ENCODE measurements at places on chromosomes 2 and 18.

DNA sequence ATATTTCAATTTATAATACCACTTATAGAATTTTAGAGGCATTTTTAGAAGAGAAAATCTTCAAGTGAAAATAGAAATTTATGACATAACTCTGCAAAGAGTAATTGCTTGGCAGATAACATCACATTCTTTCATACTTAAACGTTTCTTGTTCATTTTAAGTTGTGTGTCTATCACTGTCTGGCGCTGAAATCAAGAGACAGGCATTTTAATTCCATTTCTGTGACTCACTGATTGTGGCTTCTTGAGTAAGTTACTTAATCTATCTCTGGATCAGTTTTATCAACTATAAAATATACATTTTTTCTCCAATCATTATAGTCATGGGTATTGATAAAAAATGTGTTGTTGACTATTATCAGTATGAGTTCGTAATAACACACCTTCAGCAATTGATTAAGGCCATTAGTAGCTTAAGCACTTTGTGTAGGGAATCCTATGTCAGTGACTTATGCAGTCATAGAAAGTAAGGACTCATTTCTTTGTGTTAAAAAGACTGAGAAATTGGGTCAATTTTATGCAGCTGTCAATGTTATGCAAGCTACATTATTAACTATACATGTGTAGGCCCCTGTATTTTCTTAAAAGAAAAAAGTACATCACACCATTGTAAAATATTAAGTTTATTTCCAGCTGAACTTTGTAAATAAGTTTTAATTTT is 497.3 kb downstream of the CCDC85A start:
- DNase-seq = peak; percentile 76

- no peak for DNase-seq
Measured at GRCh38 chr2:212592695-212593094, 54.1 kb upstream of the ERBB4 start.

GRCh38 chr2:235607546-235608199 is 113.8 kb downstream of the AGAP1 start:
- peak; percentile 62 for DNase-seq

- no peak for DNase-seq
Measured at GRCh38 chr2:10392951-10393639, 55.0 kb downstream of the ODC1 start.

DNA sequence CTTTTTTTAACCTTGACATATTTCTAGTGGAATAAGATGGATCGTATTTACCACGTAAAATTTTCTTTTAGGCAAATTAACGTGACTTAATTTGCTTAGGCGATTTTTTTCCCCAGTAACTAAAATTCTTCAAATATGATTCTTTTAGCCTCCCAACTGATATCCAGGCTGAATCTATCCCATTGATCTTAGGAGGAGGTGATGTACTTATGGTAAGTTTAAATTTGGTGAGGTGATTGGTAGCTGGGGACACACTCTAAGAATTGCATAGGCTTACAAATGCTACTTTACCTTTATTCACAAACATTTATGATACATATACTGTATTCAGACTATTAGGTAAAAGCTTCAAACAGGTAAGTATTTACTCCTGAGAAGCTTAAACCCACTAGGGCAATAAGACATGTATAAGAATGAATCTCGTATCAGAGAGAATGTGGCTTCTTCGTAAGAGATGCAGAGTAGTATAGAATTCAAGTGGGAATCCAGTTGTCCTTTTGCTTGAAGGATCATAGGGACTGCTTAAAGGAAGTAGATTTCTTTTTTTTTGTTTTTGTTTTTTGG is 3.8 kb downstream of the DDX1 start:
- no peak for DNase-seq

GRCh38 chr2:230920167-230920566 is 4.9 kb downstream of the GPR55 start:
- no peak for DNase-seq

DNA sequence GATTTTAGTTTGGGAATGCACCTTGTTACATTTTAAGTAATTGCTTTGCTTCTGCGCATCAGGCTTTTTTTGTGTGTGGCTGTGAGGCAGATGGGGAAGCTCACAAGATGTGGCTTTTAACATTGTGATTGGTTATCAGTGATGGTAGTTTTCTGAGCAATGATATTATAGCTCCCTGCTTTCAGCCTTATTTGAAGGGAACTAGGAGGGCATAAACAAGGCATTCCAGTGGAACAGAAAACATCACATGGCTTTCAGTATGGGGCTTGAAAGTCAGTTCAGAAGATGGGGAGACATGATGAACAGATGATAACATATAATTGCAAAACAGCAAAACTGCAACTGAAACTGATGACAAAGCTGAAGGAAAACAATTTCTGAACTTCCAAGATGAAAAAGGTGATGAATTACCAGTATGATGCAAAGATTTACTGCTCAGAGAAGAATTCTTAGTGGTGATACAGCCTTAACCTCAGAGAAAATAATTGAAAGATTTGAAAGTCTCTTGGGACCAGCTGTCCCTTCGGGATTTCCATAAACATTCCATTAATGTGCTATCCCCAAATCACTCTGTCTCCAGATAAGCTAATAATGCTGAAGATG is 439.7 kb downstream of the RND3 start:
- peak; percentile 3 for DNase-seq

GRCh38 chr2:176699644-176700043 is 430.4 kb downstream of the MTX2 start:
- DNase-seq = no peak

DNA sequence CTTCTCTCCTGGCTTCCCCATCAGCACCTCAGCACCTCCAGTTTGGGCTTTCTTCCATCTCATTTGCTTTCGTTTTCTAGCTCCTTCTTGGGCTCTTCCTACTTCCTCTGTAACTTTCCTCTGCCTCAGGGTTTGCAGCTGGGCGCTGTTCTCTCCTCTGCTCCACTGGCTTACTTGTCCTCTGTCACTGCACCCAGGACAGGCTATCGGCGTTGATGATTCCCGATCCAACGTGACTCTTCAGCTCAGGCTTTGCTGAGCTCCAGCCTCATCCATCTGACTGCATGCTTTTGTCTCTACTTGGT is 362.4 kb downstream of the CYRIA start:
- DNase-seq = no peak

DNA sequence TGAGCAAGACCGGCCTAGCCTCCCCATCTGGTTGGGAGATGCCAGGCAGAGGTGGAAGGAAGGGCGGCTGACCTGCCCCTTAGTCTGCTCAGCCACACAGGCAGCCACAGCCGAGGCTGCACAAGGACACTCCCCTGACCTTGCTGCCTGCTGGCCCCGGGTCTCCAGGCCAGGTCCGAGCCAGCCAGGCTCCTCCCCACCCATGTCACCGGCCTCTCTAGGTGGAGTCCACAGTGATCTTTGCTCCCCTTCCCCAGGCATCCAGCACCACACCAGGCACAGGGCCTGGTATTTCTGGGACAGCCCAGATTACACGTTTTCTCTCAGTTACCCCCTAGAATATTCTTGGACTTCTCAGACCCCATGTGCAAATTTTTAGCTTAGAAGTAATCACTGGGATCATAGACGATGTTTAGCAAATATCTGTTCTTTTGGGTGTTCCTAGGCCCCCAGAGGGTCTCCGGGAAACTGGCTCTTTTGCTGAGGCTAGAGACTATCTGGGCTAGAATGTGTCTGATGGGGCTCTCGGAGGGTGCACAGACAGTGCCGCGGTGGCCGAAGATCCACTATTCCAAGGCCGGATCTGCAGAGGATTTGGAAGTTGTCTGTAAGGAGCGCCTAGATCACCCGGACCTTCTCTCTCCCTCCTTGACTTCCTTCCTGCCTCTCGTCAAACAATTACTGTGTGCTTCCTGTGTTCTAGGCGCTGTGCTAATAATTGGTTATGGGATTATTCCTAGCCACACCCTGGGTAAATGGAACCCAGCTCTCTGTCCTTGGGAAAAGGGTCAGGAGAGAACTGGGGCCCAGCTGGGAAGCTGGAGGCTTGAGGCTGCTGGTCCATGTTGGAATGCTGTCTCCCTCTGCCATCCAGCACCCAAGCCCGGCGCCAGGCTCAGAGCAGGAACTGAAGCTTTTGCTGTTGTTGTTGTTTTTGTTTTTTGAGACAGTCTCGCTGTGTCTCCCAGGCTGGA is 46.9 kb downstream of the ODC1 start:
- no peak for DNase-seq

DNA sequence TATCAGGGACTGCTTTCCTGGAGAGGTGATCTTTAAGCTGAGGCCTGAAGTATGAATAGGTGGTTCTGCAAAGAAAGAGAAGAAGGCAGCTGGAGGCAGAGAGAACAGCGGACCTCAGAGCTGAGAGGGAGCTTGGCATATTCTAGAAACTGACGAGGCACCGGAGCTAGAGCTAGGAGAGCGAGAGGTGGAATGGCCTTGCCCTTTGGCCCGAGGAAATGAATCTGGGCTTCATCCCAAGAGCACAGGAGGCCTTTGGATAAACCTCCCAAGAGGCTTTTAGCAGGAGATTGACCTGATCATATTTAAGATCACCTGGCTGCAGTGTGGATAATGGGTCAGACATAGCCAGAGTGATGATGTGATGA is 7.9 kb downstream of the DYSF start:
- DNase-seq = no peak

- DNase-seq = peak; percentile 5
Measured at GRCh38 chr2:218782528-218782844, 539 bp downstream of the CYP27A1 start.

DNA sequence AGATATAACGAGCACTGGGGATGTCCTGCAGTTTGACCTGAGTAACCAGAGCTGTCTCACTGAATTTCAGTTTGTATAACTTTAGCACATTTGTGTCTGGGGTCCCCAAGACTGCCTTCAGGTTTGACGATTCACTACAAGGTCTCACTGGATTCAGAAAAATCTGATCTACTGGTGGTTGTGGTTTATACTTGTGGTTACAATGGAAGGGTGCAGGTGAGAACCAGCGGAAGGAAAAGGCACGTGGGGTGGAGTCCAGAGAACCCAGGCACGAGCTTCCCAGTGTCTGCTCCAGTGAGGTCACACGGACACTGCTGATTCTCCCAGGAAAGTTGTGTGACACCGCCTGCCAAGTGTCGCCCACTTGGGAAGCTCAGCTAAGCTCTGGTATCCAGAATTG is 126.0 kb downstream of the ZNF236 start:
- no peak for DNase-seq
